ENCODE measurements at places on chromosomes 7 and 10. TPM values are rescaled to one million over a fixed set of nuclear protein-coding genes. Genes with fewer than 3 reads are reported as not detected.
A peak's percentile ranks its signal among the peaks of the same experiment; 100 is the strongest.

GRCh38 chr10:133400624-133401424 lies 6.9 kb downstream of the MTG1 start:
- no peaks in the 10 kb centered on the region for H3K27me3 ChIP-seq
- peak overlapping the region; percentile 37 for H3K27ac ChIP-seq
- H3K4me3 ChIP-seq: peak overlapping the region; percentile 31
- peaks cover 13% of the 10 kb centered on the region for H3K4me1 ChIP-seq
- no peak for DNase-seq

GRCh38 chr7:129122751-129123509 lies 21.6 kb upstream of the TSPAN33 start:
- H3K36me3 ChIP-seq: no peaks in the 10 kb centered on the region
- peaks cover 5% of the 10 kb centered on the region for H3K4me1 ChIP-seq
- H3K27ac ChIP-seq: no peak overlapping the region

DNA sequence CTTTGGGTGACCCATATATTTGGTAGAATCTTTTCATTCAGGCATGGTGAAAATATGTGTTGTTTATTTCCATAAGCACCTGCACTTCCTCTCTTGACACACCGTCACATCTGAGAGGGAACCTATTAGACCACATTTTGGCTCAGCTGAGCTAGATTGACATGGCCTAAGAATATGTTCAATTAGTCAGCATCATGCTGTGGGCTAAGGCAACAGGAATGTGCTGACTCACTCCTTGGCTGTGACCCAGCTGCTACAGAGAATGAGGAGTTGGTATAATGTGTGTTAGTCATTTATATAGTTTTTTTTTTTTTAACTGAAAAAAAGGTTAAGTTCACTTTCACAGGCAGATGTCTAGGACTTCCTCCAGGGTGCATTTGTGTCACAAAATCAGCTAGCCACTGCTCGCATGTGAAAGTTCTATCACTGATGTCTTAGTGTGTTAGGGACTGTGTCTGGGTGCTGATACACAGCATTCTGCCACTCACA lies 180.6 kb downstream of the SEMA3E start:
- H3K27ac ChIP-seq: no peak overlapping the region
- no peaks in the 10 kb centered on the region for H3K36me3 ChIP-seq
- DNase-seq: no peak
- no peaks in the 10 kb centered on the region for H3K4me1 ChIP-seq
- no peak overlapping the region for H3K4me3 ChIP-seq
- H3K27me3 ChIP-seq: no peaks in the 10 kb centered on the region

Gene CPN1
- not detected for total RNA-seq

DNA sequence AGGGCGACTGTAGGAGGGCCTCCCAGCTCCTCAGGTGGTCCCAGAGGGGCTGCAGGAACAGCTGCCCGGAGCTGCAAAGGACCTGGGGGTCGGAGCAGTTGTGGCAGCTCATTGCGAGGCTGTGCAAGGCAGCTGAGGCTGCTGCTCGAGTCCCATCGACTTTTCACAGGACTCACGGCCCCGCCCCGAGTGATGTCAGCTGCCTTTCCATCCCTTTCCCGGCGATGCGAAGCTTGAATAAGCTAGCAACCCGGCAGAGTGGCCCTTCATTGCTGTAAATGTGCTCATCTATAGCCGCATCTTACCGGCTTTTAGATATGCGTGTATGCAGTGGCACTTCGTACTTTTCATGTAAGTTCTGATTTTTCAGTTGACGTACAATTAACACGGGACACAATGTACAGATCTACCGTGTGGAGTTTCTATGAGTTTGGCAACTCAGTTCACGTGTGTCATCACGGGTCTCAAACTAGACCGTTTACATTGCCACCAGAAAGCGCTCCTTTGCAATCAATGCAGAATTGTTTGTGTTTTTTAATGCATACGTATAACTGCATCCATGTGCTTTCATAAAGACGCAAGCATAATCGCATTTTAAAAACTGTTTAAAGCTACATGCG lies at the start of gene CH25H:
Gene CH25H, minus strand, starts transcription at position 137 of the 620 bp plus-strand sequence. Its CDS starts 25 bp downstream, at position 112.
- peak within 1 kb of the TSS; percentile 89 for H3K4me3 ChIP-seq
- no peaks in the 10 kb centered on the region for H3K36me3 ChIP-seq
- peaks cover 23% of the 10 kb centered on the region for H3K4me1 ChIP-seq
- DNase-seq: peak; percentile 53
- peaks cover 38% of the 10 kb centered on the region for H3K27me3 ChIP-seq
- H3K27ac ChIP-seq: no peak within 1 kb of the TSS

Gene ARMC3
- total RNA-seq: 1.4 TPM

Gene OPN1SW
- not detected for total RNA-seq

GRCh38 chr7:27351786-27352185 lies 109.2 kb downstream of the EVX1 start:
- no peaks in the 10 kb centered on the region for H3K36me3 ChIP-seq
- DNase-seq: no peak
- H3K4me1 ChIP-seq: no peaks in the 10 kb centered on the region
- peaks cover 3% of the 10 kb centered on the region for H3K27me3 ChIP-seq

Gene CALHM2
- total RNA-seq: 26.1 TPM
